Stimulated activated CD8-positive, alpha-beta memory T cell treated with anti-CD3 and anti-CD28 coated beads, Interleukin-7, amount 100 ng/mL, for 1 hour (primary cell): ENCODE measurements at places on chromosomes 3 and 15.

DNA sequence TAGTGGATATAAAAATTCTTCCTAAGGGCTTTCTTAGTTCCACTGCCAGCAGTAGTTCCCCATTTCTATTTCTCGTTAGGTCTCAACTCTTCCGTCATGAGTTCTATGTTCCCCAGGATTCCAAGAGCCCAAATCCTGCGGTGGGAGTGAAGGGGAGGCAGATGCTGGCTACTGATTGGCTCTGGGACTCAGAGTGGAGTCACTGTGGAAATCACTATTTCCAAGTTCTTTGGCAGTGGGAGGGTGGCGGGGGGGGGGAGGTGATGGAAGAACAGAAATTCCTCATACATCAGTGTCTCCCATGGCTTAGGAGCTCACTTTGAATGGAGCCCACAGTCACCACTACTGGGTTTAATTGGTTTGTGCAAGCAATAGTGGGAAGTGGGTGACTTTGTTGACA lies 5.6 kb downstream of the CCR1 start:
- DNase-seq: no peak

DNA sequence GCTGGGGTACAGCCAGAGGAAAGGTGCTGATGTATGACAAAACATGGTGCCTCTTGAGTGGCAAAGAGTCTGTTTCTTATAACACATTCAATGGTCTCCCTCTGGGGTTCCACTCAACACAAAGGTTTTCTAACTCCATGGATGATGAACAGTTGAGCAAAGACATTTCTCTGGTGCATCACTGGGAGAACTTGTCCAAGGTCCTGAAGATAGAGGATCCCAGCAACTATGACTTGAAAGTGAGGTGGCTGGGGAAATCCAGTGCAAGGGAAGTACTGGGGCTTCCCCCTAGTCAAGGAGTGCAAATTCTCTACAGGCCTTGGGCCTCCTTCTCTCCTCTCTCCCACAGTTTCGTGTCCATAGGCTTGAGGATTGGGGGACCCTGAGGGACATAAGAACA lies 431.1 kb downstream of the WDR72 start:
- no peak for DNase-seq

- DNase-seq: no peak
Measured at GRCh38 chr3:60081381-60082095, 1031.7 kb upstream of the CFAP20DC start.

DNA sequence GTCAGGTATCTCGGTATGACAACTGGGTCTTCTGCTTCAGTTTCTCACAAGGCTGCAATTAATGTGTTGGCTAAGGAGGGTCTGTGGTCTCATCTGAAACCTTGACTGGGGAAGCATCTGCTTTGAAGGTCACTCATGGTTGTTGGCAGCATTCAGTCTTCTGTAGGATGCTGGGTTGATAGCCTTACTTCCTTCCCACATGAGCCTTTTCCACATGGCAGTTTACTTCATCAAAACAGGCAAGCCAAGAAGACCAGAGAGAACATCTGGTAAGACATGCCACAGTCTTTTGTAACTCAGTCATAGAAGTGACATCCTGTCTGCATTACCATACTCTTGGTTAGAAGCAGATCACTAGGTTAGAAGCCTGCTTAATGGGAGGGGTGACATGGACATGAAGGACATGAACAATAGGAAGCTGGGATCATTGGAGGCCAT lies 49.5 kb downstream of the CMC1 start:
- no peak for DNase-seq

- DNase-seq: no peak
Measured at GRCh38 chr3:9019259-9019961, 56.1 kb upstream of the RAD18 start.

DNA sequence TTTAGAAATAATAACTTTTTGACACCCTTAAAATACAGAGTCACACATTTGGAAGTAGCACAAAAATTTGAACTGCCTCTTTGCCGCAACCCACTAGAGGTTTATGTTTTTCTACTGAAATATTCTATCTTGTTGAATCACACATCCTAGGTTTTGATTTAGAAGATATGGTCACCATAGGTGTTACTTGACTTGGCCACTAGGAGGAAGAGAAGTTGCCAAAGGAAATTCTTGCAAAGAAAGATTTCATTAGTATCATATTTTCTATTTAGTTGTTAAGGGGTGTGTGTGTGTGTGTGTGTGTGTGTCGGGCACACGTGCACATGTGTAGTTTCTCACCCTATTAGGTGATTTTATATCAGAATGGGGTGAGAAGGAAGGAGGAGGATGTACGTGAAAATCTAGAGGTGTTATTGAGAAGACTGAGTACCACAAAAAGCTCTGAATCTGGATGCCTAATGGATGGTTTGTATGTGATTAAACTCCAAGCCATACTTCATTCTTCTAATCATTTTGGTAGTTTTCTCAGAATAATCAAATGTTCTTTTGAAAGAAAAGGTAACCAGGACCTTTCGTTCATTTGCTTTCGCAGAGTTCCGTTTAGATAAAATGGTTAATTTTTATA lies 31.5 kb downstream of the ZFAND6 start:
- DNase-seq: no peak

DNA sequence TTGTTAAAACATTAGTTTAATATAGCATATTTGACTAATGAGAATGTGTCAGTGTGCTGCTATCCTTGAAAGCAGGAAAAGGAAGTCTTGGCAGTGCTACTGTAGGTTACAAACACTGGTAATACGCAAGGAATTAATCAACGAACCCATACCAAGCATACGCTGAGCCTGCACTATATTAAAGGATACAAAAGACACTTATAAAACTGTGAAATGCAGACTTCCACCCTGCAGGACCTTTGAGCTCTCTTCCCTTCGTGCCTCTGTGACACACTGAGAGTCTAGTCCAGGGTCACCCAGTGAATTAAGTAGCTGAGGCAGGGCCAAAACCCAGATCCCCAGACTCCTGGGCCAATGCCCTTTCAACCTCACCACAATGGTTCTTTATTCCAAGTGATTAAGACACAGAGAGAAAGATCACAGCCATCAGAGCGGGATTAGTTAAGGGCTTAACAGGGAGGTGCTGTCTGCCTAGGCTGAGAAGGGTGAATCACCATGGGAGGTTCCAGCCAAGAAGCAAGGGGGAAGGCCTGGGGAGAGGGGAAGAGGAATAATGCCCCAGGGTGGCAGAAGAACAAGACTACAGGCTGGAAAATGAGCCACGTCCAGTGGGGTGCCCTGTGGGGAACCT lies 6.8 kb downstream of the ANXA2 start:
- DNase-seq: no peak

DNA sequence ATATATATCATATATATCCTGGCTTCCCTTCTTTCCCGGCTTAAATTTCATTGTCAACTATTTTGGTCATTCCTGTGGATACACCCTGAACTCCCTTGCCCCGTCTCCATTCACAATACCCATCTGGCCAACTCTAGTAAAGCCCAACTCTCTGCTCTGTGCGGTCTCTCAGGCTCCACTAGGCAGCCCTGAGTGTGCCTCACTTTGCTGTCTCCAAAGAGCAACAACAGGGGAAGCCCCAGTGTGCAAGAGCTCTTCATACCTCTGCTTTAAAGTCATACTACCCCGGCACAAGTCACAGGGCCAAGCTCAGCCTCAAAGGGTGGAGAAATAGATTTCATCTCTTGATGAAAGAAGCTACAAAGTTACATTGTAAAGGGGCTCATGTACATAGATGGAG lies 18.9 kb upstream of the FEM1B start:
- no peak for DNase-seq
